Thoracic aorta (tissue), 2 donors: ENCODE measurements at places on chromosomes 7 and 10. TPM values are rescaled to one million over a fixed set of nuclear protein-coding genes. Genes with fewer than 3 reads are reported as not detected.

TFPI2 gene
- 23.7 TPM for total RNA-seq

TEX36 gene
- total RNA-seq = not detected

POU6F2 gene
- not detected for total RNA-seq

GJD4 gene
- total RNA-seq = not detected

COL26A1 gene
- total RNA-seq = 0.14 TPM

TET1 gene
- 4.0 TPM for total RNA-seq

AKR1C8 gene
- not detected for total RNA-seq

GIMAP6 gene
- 41.1 TPM for total RNA-seq

ASB10 gene
- total RNA-seq = not detected

CCL24 gene
- total RNA-seq = not detected

LRRC18 gene
- total RNA-seq = not detected

CFAP70 gene
- total RNA-seq = 1.9 TPM

PON1 gene
- not detected for total RNA-seq

OR2A1 gene
- not detected for total RNA-seq

BAG3 gene
- 87.6 TPM for total RNA-seq

ADAMTS14 gene
- total RNA-seq = not detected

GRID1 gene
- total RNA-seq = 0.27 TPM

CYP3A7 gene
- not detected for total RNA-seq

GRK5 gene
- 85.3 TPM for total RNA-seq

BMPR1A gene
- 130 TPM for total RNA-seq

SYNPO2L gene
- total RNA-seq = not detected

FZD8 gene
- total RNA-seq = 21.3 TPM

GALNT17 gene
- 20.8 TPM for total RNA-seq

TSPAN15 gene
- 9.9 TPM for total RNA-seq

EVX1 gene
- not detected for total RNA-seq

KLF14 gene
- total RNA-seq = not detected

GHRHR gene
- total RNA-seq = not detected

ARL5B gene
- total RNA-seq = 10.2 TPM

ARHGAP22 gene
- total RNA-seq = 15.4 TPM

MYH16 gene
- not detected for total RNA-seq

UBE2D4 gene
- 28.7 TPM for total RNA-seq

FAM25C gene
- total RNA-seq = not detected

ZNF467 gene
- 7.4 TPM for total RNA-seq

SUN3 gene
- not detected for total RNA-seq

CLEC5A gene
- total RNA-seq = 3.7 TPM

WNT2 gene
- 17.1 TPM for total RNA-seq

GATA3 gene
- total RNA-seq = not detected

CCDC146 gene
- total RNA-seq = 12.1 TPM

SLC18A3 gene
- total RNA-seq = not detected

CHST15 gene
- total RNA-seq = 31.9 TPM

ADGRA1 gene
- not detected for total RNA-seq

IL6 gene
- total RNA-seq = 151 TPM

HOXA6 gene
- total RNA-seq = not detected

MALSU1 gene
- 65.7 TPM for total RNA-seq

KIF11 gene
- 0.81 TPM for total RNA-seq

LIPN gene
- not detected for total RNA-seq

BTAF1 gene
- total RNA-seq = 72.2 TPM

PDZD8 gene
- 23.0 TPM for total RNA-seq

LEP gene
- total RNA-seq = not detected

HMX3 gene
- total RNA-seq = not detected

TRPV6 gene
- total RNA-seq = not detected

GATAD1 gene
- total RNA-seq = 44.0 TPM

AKR1C2 gene
- total RNA-seq = 44.9 TPM

ADARB2 gene
- 3.1 TPM for total RNA-seq
